ENCODE measurements at places on chromosomes 1 and 21.

DNA sequence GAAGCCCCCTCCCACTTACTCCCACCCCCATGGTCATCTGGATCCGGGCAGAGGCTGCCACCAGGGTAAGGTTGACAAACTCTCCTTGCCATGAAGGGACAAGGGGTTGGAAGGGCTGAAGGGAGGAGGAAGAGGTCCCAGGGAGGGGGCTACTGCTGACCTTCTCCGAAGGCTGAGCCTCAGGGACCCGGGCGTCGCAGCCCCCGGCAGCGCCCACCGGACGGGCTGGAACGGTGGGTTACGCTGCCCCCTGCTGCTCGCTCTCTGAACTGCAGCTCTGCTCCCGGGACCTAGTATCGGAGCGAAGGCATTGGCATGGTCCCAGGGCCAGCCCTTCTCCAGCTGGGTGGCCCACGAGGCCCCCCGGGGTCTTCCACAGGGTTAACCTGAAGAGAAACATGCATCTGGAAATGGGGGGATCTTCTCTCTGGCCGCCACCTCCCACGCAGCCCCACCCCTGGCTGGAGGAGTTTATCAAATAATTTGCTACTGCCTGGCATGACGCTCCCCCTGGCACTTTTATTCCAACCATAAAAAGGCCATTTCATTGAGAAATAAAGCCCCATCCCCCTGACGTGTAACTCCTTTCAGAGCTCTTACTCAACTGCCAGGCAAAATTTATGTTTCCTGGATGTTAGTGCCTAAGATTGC is 70.4 kb upstream of the TARDBP start:
- no peak for DNase-seq

DNA sequence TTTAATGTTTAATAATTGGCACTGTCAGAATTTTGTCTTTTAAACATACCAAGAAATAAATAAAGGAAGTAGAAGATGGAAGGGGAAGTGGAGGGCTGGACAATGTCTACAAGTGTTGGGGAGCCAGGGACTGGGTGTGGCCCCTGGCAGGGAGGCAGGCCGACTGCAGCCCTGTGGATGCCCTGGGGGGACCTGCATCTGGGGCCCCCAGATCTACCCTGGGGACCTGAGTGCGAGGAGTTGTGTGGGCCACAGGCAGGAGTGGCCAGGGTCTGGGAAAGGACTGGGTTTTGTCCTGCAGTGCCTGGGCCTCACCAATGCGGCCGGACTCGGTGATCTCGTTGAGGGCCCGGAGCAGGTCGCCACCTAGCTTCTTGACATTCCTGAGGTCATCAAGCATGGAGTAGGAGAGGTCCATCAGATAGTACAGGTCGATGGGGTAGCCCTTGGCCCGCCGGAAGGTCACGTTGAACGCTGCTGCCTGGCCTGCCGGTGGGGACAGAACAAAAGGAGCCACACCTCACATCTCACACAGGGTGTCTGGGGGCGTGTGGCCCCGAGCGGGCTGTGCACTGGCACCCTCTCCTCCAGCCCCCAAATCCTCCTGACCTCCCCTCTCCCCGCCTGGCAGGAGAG is 17.5 kb downstream of the ITGB2 start:
- no peak for DNase-seq

DNA sequence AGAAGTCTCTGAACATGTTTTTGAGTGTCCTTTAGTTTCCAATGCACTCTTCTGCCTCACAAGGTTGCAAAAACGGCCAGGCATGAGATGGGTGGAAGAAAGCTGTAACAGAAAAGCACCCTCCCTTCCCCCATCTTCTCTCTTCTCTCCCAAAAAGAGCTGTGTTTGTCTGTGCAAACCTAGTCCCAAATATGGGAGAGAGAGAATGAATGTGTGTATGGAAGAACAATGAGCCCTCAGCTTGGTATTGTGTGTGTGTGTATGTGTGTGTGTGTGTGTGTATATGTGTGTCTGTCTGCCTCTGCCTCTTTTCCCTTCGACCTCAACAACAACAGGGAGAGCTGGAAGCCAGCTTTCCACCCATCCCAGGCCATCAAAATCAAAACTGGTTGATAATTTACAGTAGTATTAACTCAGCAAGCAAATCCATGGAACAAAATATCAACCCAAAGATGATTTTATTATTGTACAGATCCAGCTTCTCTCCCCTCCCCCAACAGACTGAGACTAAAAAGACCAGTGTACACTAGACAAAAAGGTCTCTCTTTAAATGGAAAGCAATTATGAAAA is 1.8 kb downstream of the RERE start:
- no peak for DNase-seq

DNA sequence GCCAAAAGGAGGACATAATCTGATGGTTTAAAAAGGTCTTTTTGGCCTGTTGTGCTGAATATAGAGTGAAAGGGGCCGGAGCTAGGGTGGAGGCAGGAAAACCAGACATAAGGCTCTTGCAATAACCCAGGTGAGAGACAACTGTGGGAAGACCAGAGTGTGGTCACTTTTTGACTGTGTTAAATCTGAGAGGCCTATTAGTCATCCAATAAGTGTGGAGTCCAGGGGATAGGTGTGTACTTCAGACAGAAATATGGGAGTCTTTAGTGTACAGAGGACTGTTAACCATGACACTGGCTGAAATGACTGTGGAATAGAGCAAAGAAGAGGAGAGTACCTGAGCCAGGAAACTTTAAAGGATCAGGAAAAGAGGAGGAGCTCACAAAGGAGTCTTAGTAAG is 89.3 kb downstream of the VAV3 start:
- DNase-seq = no peak

GRCh38 chr1:180366371-180367068 is 135.9 kb downstream of the ACBD6 start:
- DNase-seq = no peak

GRCh38 chr1:110608247-110608646 is 2.1 kb upstream of the KCNA2 start:
- DNase-seq = no peak

- DNase-seq = peak; percentile 96
Measured at GRCh38 chr1:26723013-26723991, 27.5 kb downstream of the ARID1A start.

DNA sequence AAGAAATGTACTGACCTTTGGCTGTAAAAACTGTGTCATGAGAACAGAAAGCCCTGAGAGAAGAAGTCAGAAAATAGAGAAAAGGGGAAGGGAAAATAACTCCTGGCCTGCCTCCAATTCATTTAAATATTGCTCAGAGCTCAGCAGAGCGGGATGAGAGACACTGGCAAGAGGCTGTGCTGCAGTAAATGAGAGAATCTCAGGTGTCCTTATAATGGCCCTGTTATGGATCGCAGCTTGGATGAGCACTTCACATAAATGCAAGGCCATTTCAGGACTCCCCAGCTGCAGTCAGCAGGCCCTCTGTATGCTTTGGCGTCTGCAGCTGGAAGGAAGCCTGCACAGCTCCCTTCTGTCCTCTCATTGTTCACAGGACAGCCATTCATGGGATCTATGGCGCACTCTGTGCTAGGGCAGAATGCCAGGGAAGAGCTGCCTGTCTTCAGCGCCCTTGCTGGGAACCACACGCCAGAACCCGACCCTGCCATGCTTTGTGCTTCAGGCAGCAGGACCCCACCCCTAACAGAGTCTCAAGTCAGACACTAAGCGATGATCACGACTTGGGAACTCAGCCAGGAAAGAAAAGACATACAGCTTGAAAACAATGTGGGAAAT is 20.7 kb upstream of the ABCB10 start:
- DNase-seq = no peak

DNA sequence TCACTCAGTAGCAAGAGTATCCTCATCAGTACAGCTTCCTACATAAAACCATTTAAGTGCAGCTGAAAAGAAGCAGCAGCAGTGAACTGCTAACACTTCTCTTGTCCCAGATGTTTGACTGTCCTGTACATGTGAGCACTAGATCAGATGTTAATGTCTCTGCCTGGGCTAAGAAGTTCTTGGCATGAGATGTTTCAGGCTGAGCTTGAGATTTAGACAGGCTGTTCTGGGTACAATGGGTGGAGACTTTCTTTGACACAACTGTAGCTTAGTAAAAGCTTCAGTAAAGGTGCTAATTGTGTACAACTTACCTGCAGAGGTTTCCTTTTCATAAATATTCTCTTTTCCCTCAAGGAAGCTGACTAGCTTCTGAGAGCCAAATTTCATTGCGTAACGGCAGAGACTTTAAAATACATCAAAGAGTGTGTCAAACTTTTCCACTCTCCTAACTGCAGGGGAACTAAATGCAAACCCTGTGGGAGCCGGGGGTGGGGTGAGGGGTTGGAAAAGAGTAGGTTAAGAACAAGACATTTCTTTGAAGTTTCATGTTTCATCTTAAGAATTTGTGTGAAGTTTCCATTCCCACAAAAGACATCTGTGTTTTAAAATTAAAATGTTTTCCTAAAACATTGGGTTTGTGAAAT is 82.1 kb upstream of the CCDC190 start:
- DNase-seq = no peak

- no peak for DNase-seq
Measured at GRCh38 chr21:43195121-43196021, 26.6 kb downstream of the CRYAA start.

DNA sequence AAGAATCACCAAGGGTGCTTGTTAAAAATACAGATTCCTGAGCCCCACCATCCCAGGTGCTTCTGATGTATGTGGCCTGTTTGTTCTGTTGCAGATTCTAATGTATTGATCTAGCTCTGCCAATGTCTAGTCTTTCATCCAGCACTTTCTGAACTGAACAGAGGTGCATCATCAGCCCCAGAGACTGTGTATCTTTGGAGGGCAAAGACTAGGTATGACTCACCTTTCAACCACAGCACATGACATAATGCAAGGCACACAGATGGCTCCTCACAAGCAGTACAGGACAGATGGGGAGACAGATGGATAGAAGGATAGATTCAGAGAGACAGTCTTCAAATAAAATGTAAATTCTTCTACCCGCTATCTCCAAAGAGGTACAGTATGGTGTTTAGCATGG is 32.3 kb downstream of the CD58 start:
- DNase-seq = no peak

GRCh38 chr1:160346958-160347357 is 3.8 kb downstream of the NCSTN start:
- DNase-seq = no peak

DNA sequence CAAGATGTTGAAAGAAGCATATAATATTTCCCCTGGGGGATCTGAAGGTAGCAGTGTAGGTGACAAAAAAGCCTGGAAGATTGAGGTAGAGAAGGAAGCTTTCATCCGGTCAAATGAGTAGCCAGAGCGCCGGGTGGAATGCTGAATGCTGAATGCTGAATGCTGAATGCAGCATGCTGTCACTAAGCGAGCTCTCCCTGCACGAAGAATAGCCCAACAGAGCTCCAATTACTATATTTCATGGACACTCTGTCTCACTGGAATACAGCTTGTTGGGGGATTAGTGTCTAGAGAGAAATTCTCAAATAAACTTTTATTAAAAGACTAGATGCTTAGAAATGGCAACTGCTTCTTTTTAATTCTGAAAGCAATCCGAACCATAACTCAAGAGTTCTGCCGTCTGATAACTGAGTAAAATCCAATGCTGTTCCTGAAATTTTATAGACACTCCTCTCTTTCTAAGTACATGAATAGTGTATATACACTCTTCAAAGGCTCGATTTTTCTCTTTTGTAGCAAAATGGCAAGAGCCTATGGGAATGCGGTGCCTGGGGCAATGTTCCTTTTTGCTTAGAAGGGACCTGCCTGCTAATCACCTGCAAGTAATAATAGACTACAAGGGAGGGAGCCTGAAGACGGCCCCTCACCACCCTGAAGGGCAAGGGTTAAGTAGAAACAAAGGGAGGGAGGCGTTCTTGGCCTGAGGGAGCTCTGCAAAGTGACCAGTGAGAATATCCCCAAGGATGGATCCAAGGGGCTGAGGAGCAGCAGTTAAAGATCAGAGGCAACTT is 203.7 kb upstream of the ESRRG start:
- no peak for DNase-seq

DNA sequence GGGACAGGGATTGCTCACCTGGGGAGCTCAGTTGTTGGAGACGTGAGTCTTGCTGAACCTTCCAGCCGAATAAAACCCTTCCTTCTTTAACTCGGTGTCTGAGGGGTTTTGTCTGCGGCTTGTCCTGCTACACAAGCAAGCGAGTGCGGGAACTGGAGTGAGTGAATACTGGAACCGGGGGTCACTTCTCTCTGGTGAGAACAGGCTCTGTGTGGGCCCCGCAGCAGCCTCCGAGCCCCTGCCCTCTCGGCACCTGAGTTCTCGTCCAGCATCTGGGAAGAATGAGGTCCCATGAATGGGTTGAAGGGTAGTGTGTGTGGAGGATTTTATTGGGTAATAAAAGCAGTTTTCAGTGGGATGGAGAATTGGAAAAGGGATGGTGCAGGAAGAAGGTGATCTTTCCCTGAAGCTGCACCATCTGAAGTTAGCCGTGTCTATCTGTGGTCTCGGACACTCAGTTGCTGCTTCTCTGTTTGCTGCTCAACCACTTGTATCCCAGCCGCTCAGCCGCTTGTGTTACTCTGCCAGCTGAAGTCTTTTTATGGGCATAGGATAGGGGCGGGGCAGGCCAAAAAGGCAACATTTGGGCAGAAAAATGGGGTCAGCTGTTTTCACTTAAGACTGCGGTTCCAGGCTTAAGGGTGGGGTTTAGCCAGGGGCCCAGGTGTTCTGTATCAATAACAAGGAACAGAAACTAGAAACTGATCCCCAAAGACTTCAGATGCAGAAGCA is 450.6 kb upstream of the CAMK1G start:
- no peak for DNase-seq

GRCh38 chr1:228180271-228180958 is 14.8 kb downstream of the IBA57 start:
- DNase-seq = no peak

- DNase-seq = no peak
Measured at GRCh38 chr1:107000902-107001301, 55.6 kb upstream of the PRMT6 start.

DNA sequence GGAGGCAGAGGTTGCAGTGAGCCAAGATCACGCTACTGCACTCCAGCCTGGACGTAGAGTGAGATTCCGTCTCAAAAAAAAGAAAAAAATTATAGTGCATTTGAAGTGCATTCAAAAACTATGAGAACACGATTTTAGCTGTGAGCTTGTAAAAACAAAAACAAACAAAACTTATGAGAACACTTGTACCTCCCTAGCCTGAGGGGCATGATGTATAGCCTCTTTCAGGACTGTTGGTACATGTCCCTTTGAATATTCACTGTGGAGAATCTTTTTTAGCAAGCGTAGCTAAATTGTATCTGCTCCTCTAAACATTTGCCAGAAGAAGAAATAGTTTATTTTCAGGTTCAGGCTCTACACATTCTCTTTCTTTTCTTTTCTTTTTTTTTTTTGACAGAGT is 9.5 kb upstream of the DEGS1 start:
- no peak for DNase-seq

- DNase-seq = peak; percentile 83
Measured at GRCh38 chr1:113456967-113457366, 66.7 kb downstream of the MAGI3 start.

DNA sequence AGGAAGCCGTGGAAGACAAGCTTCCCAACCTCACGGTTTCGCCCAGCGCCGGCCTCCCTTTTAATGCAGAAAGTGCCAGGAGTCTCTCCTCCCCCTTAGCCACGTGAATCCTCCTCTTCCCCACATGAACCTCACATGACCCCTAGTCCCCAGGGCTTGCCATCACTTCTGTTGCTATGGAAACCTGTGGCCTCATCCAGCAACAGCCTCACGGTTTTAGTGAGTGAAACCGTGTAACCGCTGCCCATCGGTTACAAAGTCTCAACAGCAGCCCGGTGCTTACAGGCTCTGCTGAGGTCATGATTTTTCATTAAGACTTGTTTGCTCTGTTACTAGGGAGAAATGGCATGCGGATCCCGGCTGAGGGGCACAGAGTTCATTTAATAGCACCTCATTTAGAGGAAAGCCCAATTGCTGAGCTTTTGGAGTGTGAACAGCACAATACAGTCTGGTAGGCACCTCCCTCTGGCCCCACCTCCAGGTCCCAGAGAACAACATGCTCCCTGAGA is 143.2 kb upstream of the BACE2 start:
- DNase-seq = no peak
